ENCODE measurements at places on chromosomes 7 and 10. TPM values are rescaled to one million over a fixed set of nuclear protein-coding genes. Genes with fewer than 3 reads are reported as not detected.

Gene ZNF485
- total RNA-seq = 2.1 TPM

Gene HOGA1
- 1.8 TPM for total RNA-seq

Gene AUTS2
- total RNA-seq = 3.6 TPM

Gene CACNB2
- total RNA-seq = not detected

Gene CYP2C18
- 0.07 TPM for total RNA-seq

Gene PRTFDC1
- 17.3 TPM for total RNA-seq

Gene SPDYE2B
- total RNA-seq = not detected

Gene PCGF5
- total RNA-seq = 51.0 TPM

Gene ZNF107
- 2.3 TPM for total RNA-seq

Gene DNAH11
- total RNA-seq = 0.20 TPM

Gene SPDYE8
- total RNA-seq = not detected

Gene OR9A2
- not detected for total RNA-seq

Gene TRIM50
- total RNA-seq = not detected

Gene CALHM3
- total RNA-seq = 0.47 TPM

Gene TBATA
- total RNA-seq = not detected

Gene HTRA1
- total RNA-seq = 64.4 TPM

Gene C10orf53
- not detected for total RNA-seq

Gene BTBD16
- total RNA-seq = 0.57 TPM

Gene NKX6-2
- total RNA-seq = 0.44 TPM

Gene CALML5
- total RNA-seq = not detected

Gene PNLIPRP3
- not detected for total RNA-seq

Gene HOXA1
- total RNA-seq = 2.5 TPM

Gene OR6V1
- not detected for total RNA-seq

Gene CRHR2
- total RNA-seq = 0.05 TPM

Gene COPG2
- total RNA-seq = 13.9 TPM

Gene TYSND1
- total RNA-seq = 17.7 TPM

Gene STOX1
- total RNA-seq = 0.45 TPM

Gene MSS51
- total RNA-seq = 0.36 TPM

Gene VWC2
- not detected for total RNA-seq

Gene TLL2
- total RNA-seq = 0.13 TPM

Gene CCDC172
- not detected for total RNA-seq

Gene PRSS37
- total RNA-seq = not detected

Gene AKR1C8
- not detected for total RNA-seq

Gene CD36
- total RNA-seq = 0.28 TPM

Gene PIK3CG
- not detected for total RNA-seq

Gene UNCX
- not detected for total RNA-seq

Gene PYROXD2
- total RNA-seq = 4.8 TPM

Gene LOXL4
- 1.7 TPM for total RNA-seq

Gene CYP2C8
- total RNA-seq = not detected

Gene GAD2
- total RNA-seq = not detected

Gene KIAA1549
- 6.7 TPM for total RNA-seq

Data from A549 treated with Mapracorat at 1 μM for 4 hours (cell line).